ENCODE measurements at places on chromosomes 2 and 18.

DNA sequence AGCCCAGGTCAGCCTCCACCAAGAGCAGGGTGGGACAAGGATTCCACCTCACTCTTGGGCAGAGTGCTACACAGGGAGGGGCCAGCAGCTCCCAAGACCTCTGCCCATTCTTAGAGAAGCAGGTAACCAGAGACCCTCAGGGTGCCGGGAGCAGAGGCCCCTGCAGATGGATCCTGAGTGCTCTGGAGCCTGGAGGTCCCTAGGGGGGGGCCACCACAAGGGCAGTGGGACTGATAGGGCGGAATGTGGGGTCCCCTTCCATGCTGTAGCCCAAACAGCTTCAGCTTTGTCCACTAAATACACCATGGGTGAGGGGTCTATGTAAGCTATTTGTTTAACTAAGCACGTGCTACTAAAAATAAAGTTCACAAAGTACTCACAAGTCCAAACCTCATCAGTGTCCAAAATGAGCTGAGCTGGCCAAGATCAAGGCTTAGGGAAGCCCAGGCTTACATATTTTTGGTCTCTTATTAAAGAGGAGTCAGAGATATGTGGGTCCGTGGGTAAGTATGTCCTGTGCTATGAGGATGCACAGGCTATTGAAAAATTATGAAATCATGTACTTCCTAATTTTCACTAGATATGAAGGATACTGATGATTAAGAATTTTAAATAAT, 21.5 kb upstream of the GPC1 start:
- no peak for DNase-seq

GRCh38 chr2:28047681-28048080, 157.2 kb downstream of the BABAM2 start:
- DNase-seq: no peak

- no peak for DNase-seq
These were observed 36.3 kb downstream of the FBXO11 start for GRCh38 chr2:47869859-47870595.

- no peak for DNase-seq
These were observed 239.5 kb downstream of the WDR7 start for GRCh38 chr18:56890632-56891031.

DNA sequence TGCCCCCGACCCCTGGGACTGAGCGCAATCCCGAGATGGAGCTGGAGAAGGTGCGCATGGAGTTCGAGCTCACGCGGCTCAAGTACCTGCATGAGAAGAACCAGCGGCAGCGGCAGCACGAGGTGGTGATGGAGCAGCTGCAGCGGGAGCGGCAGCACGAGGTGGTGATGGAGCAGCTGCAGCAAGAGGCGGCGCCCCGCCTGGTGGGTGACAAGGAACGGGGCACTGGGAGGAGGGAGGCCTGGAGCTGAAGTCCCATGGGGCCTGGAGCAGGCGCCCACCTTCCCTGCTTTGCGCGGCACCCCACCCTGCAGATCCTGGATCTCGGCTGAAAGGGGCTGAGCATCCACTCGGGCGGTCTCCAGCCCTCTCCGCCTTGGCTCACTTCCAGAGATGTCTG, 1.2 kb downstream of the TMEM247 start:
- no peak for DNase-seq

DNA sequence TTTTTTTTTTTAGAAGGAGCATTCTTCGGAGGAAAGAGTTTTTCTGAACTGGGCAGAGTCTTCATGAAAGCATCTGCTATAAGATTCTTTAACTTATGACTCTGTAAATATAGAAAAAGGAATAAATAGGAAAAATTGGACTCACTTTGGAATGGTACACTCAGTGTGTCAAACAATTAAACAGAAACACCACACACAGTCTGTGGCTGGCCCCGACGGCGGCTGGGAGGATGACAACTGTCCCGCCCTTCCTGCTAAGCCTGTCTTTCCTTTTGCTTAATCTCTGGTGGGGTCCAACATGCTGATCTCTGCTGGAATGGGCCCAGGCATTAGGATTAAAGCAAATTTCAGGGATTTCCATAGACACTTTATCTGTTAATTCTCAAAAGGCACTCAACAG, 12.5 kb upstream of the RAB31 start:
- DNase-seq: no peak

GRCh38 chr2:85578243-85579180, 1.1 kb downstream of the VAMP8 start:
- no peak for DNase-seq

DNA sequence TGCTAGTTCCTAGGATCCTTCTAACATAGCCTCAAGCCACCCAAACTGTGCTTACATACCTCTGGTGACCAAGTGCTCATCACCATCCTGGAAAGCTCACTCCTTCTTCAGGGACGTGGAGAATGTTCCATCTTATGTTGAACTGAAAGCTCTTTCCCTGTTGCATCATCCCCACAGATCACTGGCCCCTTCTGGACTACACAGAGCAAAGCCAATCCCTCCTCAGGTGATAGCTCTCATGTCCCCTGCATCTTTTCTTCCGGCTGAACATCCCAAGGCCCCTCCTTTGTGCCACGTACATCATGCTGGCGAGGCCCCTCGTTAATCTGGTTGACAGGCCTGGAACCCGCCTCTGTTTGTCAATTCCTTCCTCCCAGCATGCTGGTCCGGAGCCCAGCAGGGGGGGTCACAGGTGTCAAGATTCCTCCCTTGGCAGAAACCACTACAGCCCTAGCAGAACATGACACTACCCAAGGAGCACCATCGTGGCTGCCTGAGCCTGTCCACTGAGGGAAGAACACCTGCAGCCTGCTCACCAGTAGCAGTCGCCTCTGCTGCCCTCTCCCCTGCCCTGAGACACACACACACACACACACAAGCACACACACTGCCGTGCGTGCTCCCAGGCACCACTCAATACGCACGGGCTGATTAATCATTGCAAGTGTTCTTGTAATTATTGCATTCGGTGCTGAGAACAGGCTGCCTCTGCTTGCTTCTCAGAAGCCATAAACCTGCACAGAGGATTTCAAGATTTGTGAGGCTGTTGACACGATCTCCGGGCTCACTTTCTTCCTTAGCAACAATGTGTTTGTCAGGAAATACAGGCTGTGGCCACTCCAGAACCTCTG, 6.3 kb upstream of the KCNK3 start:
- peak; percentile 46 for DNase-seq

- no peak for DNase-seq
These were observed 693.2 kb downstream of the KCNJ3 start for GRCh38 chr2:155391613-155392130.

GRCh38 chr2:18456026-18456425, 104.4 kb downstream of the RDH14 start:
- no peak for DNase-seq

GRCh38 chr2:20666304-20667150, at the start of gene GDF7:
GDF7 (plus strand) TSS chr2:20667144; CDS start chr2:20667240, 96 bp downstream.
- peak; percentile 53 for DNase-seq

DNA sequence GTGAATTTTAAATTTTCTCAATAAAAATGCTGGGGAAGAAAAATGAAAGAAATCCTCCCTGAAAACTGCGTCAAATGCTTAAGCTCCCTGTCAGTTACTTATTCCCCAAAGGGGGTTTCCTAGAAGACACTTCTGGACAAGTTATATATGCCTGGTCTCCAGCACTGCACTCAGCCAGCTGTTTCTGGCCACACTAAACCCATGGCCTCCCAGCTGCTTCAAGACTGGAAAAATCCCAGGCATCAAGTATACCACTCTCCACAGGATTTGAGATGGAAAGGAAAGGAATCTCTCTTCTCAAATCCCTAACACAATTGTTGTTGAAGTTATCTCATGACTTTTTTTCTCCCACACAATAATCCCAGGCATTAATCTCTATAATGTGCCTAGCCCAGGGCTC, 245.7 kb downstream of the NBAS start:
- DNase-seq: no peak

- DNase-seq: no peak
These were observed 6.5 kb downstream of the EMILIN2 start for GRCh38 chr18:2853173-2853925.

DNA sequence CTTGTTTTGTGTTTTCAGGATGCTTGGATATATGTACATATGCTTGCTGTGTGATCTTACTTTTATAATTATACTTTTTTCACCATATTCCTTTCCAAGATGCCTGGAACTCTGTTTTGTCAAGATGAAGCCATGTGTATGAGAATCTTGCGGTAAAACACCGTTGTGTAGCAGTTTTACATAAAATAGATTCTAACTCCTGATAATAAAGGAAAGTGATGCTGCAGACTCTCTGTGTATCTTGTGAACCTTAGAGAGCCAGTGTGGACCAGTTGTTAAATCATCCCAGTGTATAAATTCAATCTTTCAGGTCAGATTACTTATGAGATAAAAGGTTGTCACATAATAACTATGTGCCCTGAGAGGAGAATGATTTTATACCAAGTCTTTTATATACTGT, 12.5 kb upstream of the ITGA4 start:
- no peak for DNase-seq

GRCh38 chr2:205176546-205176945, 505.8 kb upstream of the NRP2 start:
- no peak for DNase-seq

GRCh38 chr18:77762014-77762413, 512.4 kb downstream of the GALR1 start:
- DNase-seq: no peak

- DNase-seq: no peak
These were observed 30.9 kb downstream of the TMEM37 start for GRCh38 chr2:119462574-119462973.

DNA sequence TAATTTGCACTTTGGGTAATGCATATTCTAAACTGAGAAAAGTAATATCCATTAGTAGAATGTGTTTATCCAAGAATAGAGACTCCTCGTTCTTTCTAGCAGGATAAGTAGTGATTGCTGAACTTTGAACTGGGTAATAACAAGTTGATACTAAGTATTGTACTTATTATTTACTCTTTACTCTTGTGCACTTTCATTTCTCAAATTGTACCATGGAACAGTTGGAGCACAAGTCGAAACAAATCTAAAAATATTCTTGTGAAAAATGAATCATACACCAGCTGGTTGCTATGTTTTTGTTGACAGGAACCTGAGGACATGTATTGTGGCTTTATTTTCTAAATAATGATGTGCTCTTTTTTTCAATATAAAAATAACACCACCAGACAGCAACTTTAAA, 111.9 kb downstream of the RGPD3 start:
- no peak for DNase-seq

DNA sequence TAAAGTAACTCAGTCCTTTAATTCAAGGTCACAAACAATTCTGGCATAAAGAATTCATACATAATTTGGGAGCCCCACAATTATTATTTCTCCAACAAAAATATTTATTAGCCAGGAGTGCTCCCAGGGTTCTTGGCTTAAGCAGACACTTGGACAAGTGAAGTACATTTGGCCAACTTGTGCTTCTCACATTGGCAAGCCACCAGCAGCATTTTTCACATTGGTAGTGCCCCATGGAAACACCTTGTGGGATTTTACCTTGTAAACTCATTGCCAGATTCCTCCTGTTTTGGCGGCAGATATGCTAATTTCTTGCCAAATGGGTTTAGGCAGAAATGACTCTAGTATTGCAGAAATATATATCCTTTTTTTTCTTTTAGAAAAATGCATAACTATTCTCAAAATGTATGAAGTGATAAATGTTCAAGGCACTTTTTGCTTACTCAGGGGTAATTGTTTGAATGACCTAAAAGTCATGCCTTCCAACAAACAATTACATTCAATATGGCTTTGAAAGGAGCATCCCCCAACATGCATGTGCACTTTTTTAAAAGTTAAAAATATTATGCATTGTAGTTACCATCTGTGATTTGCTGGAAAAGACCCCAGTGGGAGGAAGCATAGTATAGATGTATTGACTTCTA, 113.5 kb downstream of the CSRNP3 start:
- no peak for DNase-seq

GRCh38 chr2:113963965-113964364, 74.1 kb downstream of the ACTR3 start:
- no peak for DNase-seq

GRCh38 chr2:144362401-144362800, 157.5 kb downstream of the ZEB2 start:
- DNase-seq: no peak

GRCh38 chr18:63402246-63403162, 19.8 kb downstream of the VPS4B start:
- DNase-seq: no peak

DNA sequence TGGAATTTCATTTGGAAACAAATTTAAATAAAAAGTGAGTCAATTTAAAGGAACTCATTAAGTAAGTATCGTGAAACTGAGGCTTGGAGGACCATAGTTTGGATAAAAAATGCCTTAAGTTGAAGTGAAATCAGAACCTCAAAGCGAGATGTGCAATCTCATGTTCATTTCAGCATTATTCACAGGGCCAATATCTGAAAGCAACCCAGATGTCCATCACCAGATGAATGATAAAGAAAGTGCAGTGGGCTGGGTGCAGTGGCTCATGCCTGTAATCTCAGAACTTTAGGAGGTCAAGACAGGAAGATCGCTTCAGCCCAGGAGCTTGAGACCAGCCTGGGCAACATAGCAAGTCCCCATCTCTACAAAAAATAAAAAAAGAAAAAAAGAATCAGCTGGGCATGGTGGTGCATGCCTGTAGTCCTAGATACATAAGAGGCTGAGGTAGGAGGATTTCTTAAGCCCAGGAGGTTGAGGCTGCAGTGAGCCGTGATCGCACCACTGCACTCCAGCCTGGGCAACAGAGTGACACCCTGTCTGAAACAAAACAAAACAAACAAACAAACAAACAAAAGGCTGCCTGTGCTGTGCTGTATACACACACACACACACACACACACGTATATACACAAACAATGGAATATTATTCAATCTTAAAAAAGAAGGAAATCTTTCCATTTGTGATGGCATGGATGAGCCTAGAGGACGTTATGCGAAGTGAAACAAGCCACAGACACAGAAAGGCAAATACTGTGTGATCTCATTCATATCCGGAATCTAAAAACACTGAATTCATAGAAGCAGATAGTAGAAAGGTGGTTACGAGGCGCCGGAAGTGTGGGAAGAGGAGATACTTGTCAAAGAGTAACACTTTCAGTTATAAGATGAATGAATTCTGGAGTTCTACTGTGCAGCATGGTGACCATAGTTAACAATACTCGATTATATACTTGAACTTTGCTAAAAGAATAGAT, 14.5 kb downstream of the SH3RF3 start:
- DNase-seq: no peak

GRCh38 chr2:11990576-11990975, 244.1 kb downstream of the LPIN1 start:
- DNase-seq: no peak

DNA sequence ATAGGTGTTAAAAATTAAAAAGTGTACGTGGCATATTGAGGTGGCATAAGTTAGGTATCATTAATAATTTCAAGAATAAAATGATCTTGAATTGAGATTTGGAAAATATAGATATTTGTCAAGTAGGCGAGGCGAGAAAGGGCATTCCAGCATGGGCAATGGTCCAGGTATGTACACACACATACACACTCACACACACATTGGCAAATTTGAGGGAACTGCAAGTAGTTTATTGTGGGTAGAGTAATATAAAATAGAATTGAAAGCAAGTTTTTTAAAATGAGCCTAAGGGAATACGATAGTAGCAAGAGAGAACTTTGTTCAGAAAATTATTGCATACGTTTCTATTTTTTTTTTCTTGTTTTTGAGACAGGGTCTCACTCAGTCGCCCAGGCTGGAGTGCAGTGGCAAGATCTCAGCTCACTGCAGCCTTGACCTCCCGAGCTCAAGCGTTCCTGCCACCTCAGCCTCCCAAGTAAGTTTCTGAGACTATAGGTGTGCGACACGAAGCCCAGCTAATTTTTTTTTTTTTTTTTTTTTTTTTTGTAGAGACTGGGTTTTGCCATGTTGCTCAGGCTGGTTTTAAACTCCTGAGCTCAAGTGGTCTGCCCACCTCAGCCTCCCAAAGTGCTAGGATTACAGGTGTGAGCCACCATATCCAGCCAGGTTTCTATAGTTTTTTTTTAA, 96.7 kb upstream of the SLC39A10 start:
- DNase-seq: no peak
